ENCODE measurements at places on chromosomes 5 and 9.

DNA sequence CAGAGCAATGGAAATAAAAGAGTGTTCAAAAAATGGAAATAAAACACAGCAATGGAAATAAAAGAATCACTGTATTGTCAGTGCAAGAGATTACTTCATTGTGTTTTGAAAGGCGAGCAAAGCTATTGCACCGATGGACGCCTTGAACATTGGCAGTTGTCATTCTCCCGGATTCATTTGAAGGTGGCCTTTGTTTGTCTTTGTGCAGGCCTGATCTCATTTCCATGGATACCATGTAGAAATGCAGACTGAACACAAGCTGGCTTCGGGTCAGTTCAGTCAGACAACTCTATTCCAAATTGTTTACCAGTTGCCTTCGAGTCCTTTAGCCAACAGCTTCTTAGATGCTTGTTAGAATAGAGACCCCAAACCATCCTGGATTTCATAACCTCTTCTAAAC is 8.3 kb downstream of the ITGA2 start:
- DNase-seq, result no peak

DNA sequence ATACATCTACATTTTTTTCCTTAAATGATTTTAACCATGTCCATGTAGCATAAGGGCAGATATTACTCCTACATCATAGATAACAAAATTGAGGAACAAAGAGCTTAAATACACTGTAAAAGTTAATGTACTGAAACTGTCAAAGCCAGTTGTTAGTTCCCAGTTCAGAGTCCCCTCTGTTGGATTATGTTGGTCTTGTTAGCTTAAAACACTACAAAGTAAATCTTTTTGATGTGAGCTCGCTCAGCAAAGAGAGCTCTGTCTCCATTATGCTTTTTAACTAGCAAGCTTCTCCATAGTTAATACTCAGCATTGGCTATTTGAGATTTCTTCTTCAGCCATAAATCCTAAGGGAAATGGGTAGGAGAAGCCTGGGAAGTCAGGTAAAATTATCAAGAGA is 149.1 kb downstream of the ADAMTS6 start:
- no peak for DNase-seq

- no peak for DNase-seq
Measured at GRCh38 chr9:34176089-34176488, 2.8 kb upstream of the UBAP1 start.

GRCh38 chr9:118652912-118653311 is 716.3 kb downstream of the BRINP1 start:
- DNase-seq, result no peak

GRCh38 chr5:63025679-63026078 is 447.1 kb downstream of the LRRC70 start:
- DNase-seq, result no peak

GRCh38 chr5:172523146-172523745 is 68.9 kb upstream of the SH3PXD2B start:
- no peak for DNase-seq

DNA sequence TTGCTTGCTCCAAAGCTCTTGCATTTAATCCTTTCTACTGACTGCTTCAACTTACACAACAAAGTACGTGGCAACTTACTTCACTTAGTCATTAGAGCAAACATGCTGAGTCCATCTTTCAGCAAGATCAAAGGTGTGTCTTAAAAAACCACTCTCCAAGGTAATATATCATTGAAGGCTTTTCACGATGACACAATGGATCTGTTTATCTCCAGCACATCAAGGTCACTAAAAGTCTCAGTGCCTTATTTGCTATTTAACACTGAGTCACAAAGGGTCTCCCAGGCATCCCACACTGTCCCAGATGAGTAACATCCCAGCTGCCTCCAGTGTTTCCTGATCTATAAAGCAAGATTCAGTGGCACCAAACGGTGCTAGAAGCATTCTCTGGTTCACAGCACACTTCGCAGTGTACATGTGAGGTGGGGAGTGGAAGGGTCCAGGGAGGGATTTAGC is 3.7 kb upstream of the CLK4 start:
- no peak for DNase-seq

- DNase-seq, result no peak
Measured at GRCh38 chr5:143432658-143433239, 29.3 kb upstream of the NR3C1 start.
